B cell (primary cell): ENCODE measurements at places on chromosomes 1 and 21.
A peak's percentile ranks its signal among the peaks of the same experiment; 100 is the strongest.

GRCh38 chr1:79362470-79362869 is 355.9 kb upstream of the ADGRL4 start:
- DNase-seq: no peak

DNA sequence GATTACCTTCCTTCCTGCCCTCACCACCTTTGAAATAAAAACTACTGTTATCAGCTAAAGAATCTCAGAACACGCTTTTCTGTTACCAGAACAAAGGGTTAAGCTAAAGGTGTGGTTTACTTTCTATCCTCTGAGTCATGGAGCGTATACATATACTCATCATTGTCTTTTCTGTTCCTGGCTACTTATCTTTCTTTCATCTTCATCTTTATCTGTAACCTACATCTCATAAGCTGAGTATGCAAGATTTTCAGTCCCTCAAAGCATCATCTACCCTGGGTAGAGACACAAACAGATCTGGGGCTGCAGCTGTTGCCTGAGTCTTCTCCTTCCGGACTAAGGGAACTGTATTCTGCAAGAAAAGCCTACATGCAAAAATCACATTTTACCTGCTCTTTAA is 75.6 kb downstream of the LMO4 start:
- DNase-seq: no peak

GRCh38 chr1:15508700-15509487 is 15.1 kb downstream of the CASP9 start:
- DNase-seq: no peak

DNA sequence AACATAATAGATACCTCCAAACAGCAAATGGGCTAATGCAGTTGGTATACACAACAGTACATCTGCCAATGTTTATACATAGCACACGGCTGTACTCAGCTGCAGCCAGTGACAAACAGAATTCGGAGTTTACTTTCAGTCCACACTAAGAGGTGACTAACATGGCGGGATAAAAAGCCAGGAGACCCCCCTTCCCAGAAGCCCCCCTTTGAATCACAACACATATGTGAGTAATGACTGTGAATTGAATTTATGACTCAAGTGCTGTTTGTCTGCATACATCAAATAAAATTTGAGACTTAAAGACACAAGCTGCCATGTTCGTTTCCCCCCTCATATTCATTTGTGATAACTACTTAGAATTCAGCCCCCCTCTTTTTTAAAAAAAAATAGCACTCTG is 113.2 kb downstream of the RUNX1 start:
- no peak for DNase-seq

GRCh38 chr1:46191033-46191701 is 7.1 kb downstream of the POMGNT1 start:
- no peak for DNase-seq

- no peak for DNase-seq
These were observed 57.3 kb upstream of the CCDC190 start for GRCh38 chr1:162918151-162918754.

- no peak for DNase-seq
These were observed 78.8 kb downstream of the GPR161 start for GRCh38 chr1:168057921-168058320.

GRCh38 chr21:45846373-45847160 is 135.0 kb upstream of the COL6A1 start:
- no peak for DNase-seq

GRCh38 chr1:93804412-93804811 is 74.6 kb downstream of the DNTTIP2 start:
- DNase-seq: no peak

DNA sequence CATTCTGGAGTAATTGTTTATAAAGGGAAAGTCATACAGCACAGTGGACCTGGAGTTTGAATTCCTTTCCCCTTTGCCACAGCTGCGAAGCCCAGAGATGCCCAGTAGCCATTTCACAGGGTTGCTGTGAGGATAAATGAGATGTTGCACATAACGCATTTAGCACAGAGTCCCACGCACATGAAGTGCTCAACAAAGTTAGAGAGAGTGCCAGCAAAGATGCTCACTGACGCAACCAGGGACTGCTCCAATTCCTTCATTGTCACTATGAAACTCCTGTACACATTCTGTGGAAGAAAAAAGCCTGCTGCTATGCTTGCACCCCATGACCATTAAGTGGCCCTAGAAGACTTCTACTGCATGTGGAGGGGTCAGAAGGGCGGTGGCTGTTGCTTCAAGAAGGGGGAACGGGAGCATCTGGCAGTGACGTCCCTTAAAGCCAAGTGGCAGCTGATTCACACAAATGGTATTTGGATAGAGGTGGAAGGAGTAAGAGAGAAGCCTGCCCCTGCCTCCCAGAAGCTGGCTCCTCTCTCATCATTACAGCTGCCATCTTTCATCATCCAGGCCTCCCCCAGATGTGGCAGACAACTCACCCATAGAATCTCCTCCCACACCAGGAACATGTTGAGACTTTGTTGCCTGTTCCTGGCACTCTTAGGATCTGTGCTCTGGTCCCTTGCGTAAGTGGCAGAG is 26.5 kb upstream of the VAV3 start:
- no peak for DNase-seq

DNA sequence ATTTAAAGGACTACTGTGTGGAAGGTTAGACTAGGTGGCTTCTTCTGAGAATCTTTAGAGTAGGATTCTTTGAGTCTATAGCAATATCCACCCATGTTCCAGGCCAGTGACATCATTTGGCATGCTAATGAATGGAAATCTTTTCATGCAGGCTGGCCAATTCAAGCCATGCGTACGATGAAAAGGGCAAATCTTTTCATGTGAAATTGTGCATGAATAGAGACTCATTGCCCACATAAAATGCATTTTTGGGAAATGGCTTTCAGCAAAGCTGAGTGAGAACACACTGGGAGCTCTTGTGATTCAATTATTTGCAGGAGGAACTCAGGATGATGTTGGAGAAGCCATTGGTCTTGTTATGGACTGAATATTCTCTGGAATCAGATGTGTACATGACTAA is 324.9 kb upstream of the DAB1 start:
- DNase-seq: no peak

DNA sequence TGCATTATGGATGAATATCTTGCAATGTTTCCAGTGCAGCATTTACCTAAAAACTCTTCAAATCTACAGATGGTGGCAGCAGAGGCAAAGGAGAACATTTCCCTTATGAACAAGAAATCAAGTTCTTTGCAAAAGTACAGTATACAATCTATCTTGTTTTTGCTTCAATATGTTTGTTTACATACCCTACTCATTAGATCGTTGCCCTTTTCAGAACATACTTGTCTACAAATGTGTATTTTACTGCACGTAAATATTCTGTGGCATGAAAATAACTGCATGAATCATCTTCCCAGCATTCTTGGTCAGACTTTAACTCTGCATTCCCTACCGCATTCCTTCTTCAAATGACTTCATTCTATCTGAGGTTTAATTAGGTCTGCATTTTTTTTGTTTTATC is 212.7 kb downstream of the ZP4 start:
- DNase-seq: no peak

GRCh38 chr1:220336391-220337031 is 64.3 kb upstream of the RAB3GAP2 start:
- no peak for DNase-seq

DNA sequence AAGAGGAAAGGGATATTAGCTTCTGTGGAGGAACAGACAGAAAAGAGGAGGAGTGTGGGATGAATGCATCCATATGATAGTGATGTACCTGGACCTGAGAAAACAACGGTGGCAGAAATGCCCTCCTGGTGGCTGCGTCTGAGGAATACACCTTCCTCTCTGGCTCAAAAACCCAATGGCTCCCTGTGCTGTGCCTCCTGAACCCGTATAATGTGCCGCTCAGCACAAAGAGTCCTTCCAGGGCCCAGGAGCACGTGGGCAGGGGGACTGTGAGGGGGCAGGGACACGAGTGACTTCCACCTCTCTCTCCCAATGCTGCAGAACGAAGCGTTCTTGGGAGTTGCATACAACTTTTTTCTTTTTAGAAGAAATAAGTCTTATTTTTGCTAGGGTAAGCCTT is 31.2 kb downstream of the IRF2BP2 start:
- DNase-seq: no peak

GRCh38 chr1:220979371-220979770 is 100.1 kb downstream of the HLX start:
- DNase-seq: no peak

- DNase-seq: no peak
These were observed 23.0 kb upstream of the ABCD3 start for GRCh38 chr1:94395231-94395630.

DNA sequence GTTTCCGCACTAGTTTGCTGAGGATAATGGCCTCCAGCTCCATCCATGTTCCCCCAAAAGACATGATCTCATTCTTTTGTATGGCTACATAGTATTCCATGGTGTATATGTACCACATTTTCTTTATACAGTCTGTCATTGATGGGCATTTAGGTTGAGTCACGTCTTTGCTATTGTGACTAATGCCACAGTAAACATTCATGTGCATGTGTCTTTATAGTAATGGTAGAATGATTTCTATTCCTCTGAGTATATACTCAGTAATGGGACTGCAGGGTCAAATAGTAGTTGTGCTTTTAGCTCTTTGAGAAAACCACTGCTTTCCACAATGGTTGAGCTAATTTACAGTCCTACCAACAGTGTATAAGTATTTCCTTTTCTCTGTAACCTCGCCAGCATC is 78.3 kb upstream of the BCL9 start:
- DNase-seq: no peak

- DNase-seq: no peak
These were observed 68.7 kb downstream of the MORN1 start for GRCh38 chr1:2322581-2323211.

DNA sequence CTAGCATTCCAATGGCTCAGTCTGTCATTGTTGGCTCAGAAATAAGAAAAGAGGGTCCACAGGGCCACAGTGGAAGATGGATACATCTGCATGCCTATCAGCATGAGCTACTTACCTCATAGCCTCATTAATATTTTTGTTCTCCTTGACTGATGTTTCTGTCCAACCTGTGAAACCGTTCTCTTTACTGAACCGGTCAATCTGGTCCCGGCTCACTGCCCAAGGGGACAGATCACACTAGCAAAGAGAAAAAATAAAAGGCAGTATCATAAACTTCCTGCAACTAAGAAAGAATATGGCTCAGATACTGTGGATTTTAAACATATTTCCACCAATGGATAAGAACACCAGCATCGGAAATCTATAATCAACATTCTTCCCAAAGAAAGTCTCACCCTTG is 4.7 kb downstream of the RAB29 start:
- no peak for DNase-seq

DNA sequence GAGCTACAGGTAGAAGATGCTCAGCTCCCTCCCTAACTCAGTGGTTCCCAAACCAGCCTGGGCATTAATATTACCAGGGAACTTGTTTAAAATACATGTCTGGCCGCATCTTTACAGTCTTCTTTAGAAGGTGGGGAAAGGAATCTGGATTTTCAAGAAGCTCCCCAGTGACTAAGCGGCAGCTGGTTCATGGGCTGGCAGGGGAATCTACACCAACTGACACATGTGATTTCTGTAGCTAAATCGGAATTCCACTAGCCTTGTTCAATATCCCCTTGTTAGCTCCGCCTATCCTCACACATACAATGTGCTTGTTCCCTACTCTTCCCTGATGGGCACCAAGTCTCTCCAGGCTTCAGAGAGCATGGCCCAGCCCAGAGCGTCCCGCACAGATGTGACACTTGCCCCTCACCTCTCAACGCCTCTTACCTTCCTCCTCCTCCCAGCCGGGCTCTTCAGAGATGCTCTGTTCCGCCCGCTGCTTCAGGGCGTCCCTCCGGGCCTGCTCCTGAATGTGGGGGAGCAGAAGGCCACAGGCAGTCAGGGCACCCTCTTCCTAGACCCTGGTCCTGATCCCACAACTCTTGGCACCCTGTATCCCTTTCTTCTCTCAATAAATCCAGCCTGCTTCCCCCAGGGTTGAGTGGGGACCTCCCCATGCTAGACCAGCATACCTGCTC is 15.3 kb downstream of the TSSK3 start:
- peak; percentile 11 for DNase-seq

DNA sequence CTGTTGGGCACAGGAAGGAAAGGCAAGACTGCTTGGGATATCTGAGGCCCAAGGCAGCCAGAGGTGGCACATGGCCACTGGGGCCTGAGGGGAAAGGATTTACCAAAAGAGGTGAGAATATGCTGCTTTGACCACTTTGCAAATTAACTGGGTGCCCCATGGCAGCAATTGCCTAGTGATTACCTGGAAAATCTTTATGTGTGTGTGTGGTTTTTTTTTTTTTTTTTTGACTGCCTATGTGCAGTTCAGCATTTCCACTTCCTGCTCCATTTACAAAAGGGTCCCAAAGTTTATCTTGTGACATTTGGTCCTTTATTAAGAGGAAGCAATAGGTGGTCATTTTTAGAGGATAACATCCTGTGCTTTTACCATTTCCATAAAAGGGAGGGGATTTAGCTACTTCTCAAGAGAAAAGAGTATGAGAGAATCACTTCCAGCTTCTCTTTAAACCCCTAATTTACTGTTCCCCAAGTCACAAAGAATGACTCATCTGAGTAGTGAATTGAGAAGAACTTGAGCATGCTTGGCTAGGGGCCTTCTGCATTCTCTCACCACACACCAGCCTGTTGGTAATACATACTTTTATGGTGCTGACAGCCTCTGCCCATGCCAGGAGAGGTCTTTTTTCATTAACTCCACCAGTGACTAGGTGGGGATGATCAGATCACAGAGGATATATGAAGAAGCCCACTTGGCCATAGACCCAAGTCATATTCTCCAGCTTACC is 52.1 kb downstream of the SYDE2 start:
- no peak for DNase-seq

DNA sequence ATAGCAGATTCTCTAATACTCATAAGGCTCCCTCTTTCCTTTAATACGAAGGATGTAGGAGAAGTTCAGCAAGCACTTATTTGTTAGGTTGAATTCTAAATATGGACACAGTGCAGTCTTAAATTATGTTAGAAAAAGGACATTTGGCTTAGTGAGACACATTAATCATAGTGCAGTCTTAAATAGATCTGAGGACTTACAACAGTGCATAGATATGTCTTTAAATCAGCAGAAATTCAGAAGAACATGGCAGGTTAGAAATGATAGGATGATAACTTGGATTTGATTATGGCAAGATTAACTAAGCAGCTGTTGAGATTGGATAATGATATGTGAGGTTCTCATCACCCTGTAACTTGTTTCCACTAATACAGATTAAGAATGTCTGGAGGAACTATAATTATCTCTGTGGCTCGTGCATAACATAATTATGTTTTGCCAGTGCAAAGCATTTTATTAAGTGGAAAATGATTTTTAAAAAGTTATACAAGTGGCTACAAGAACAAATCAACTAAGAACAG is 485.9 kb downstream of the USP25 start:
- no peak for DNase-seq

DNA sequence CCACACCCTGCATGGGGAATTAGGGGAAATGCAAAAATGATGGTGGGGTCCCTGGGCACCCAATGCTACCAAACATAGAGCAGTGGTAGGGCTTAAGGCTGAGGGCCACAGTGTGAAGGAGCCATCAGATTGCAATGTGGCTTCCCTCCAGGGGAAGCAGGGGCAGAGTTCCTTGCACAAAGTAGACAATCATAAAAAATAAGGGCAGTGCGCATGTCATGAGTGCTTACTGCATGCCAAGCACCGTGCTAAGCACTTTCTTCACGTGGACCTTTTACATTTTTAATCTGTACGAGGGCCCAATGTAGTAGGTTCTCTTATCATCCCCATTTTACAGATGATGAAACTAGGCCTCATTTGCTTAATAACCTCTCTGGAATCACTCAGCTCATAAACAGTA is 56.6 kb downstream of the DDX20 start:
- no peak for DNase-seq

- DNase-seq: no peak
These were observed 26.4 kb downstream of the USP48 start for GRCh38 chr1:21756393-21757089.
